ENCODE measurements at places on chromosomes 2 and 18.

- DNase-seq: no peak
These were observed 57.1 kb upstream of the KLHL29 start for GRCh38 chr2:23327887-23328286.

DNA sequence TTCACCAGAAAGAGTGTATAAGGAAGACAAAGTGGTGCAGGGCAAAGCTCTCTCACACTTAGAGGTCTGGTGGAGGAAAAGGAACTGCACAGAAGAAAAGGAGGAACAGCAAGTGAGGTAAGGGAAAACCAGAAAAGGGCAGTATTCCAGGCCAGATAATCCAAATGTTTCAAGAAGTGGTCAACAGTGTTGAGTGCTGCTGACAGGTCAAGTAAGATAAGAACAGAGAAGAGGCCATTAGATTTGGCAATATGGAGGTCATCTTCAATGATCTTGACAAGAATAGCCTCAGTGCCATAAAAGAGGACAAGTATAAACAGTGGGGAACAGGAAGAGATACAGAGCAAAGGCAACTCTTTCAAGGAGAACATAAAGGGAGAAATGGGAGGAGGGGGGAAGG is 15.0 kb downstream of the ADD2 start:
- no peak for DNase-seq

DNA sequence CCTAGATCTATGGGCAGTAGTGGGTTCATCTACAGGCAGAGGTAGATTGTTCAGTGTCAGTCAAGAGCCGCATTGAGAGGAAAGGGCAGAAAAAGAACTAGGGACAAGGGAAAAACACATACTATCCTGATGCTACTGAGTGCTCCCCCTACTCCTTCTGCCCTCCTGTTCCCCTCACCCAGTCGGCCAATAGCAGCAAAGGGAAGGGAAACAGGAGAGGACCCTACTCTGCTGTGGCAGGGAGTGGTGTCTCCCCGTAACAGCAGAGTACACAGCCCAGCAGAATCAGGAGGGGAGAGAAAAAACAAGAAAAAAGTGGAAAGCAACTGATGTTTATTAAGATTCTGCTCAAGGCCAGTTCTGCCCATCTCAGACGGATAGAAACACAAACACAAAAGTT is 136.1 kb upstream of the CCDC150 start:
- DNase-seq: no peak

- no peak for DNase-seq
These were observed 65.9 kb downstream of the IL1R2 start for GRCh38 chr2:102057502-102058292.

Measured in OCI-LY7 (cell line).